Calu3 (cell line): ENCODE measurements at places on chromosomes 13 and 19. TPM values are rescaled to one million over a fixed set of nuclear protein-coding genes. Genes with fewer than 3 reads are reported as not detected.

The PEX11G gene
- 1.3 and 3.4 TPM in 2 replicates for total RNA-seq

DNA sequence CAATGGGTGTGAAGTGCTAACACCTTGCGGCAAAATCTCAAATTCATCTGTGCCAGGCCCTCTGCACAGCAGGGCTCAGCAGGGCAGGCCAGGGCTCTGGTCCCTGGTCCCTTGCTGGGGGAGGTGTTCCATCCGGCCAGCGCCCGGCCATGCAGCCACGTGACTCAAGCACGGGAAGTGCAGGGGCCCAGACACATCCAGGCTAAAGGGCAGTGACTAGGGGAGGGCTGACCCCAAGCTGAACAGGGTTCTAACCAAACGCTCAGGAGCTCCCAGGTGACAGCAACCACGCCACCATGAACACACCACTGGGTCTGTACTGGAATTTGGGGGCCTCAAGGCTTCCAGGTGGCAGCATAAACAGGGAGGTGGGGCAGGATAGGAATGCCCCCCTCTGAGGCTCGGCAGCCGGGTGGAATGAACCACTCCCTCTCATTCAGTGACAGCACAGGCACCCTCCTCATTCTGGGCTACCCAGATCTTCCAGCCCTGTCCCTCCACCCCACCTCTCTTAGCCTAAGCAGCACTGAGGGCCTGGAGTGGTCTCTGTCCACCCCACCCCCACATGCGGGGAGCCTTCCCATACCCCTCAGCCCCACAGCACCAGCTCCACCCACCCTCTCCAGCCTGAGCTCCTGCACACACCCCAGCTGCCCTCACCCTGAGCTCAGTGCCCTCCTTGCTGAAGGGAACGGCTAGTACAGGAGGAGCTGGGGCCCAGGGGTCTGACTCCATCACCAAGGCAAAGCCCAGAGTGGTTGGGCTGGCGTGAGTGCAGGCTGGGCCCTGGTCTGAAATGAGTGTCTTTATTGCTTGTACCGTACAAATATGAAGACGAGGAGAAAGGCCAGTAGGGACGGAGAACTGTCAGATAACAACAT is 5.3 kb upstream of the CCNP start:
- peaks cover 17% of the 10 kb centered on the region for H3K27me3 ChIP-seq
- H3K36me3 ChIP-seq: peaks cover 34% of the 10 kb centered on the region
- DNase-seq: peak; percentile 40
- H3K4me3 ChIP-seq: no peak overlapping the region

DNA sequence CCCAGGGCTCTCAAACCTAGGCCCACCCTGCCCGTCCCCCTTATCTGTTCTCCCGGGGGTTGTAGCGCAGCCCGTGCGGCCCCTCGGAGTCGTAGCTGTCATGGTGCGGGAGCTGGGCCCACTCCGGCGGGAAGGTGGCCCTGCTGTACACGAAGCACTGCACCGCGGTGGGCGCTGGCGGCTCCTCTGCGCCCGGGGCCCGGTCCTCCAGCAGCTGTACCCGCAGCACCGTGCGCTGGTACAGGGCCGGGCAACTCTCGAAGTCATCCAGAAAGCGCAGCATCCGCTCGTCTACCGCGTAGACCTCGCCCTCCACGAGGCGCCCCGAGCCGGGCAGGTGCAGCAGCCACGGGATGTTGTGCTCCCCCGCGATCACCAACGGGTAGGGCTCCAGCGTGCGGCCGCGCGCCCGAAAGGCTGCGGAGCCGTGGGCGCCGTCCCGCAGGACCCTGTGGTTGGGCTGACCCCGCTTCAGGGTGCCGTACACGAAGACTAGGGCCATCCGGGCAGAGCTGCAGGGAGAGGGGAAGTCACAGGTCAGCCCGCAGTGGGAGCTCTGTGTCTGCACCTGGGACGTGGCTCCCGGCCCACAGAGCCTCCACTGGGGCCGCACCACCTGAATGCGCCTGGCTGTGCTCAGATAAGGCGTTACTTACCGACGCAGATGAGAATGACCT is 56.4 kb downstream of the GGACT start:
- no peaks in the 10 kb centered on the region for H3K27me3 ChIP-seq
- no peak overlapping the region for H3K27ac ChIP-seq
- DNase-seq: no peak
- H3K4me3 ChIP-seq: no peak overlapping the region

- peaks cover 9% of the 10 kb centered on the region for H3K27me3 ChIP-seq
- peak overlapping the region; percentile 36 for H3K27ac ChIP-seq
- peaks cover 12% of the 10 kb centered on the region for H3K36me3 ChIP-seq
- DNase-seq: peak; percentile 62
- no peak overlapping the region for H3K4me3 ChIP-seq
These were observed 4.2 kb downstream of the SULT2B1 start for GRCh38 chr19:48556163-48556562.

The CD209 gene
- not detected in 2 replicates for total RNA-seq

The ADPRHL1 gene
- total RNA-seq: 2.0 and 2.8 TPM in 2 replicates
